NCI-H146 (cell line): ENCODE measurements at places on chromosomes 13 and 19.

DNA sequence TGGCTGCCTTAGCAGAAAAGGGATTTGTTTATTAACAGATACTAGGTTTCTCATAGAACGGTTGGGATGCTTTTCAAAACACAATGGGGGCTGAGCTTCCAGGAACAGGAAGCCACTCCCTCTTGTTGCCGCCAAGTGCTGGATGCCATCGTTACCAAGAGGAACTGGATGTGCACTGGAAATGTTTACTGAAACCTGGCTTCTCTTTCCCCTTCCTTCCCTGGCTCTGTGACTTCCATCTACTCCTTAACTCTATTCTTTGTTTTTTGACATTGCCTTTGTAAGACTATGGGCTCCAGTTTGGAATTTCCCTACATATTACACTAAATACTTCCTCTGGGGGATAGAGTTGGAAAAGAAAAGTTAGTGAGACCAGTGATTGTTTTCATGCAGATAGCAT lies 11.7 kb upstream of the KL start:
- peak; percentile 66 for DNase-seq

GRCh38 chr19:813219-814151 lies 8.3 kb downstream of the PLPPR3 start:
- DNase-seq, result no peak

- DNase-seq, result no peak
Measured at GRCh38 chr13:46350003-46350402, 37.0 kb downstream of the RUBCNL start.

GRCh38 chr13:112953591-112954487 lies 15.2 kb upstream of the MCF2L start:
- peak; percentile 30 for DNase-seq

GRCh38 chr19:10384580-10384979 lies 4.2 kb upstream of the TYK2 start:
- no peak for DNase-seq

- peak; percentile 22 for DNase-seq
Measured at GRCh38 chr13:98476106-98476505, 100.8 kb downstream of the STK24 start.

GRCh38 chr13:91115776-91116175 lies 231.7 kb upstream of the MIR17HG start:
- DNase-seq, result no peak

- no peak for DNase-seq
Measured at GRCh38 chr13:34031610-34032009, 213.7 kb downstream of the RFC3 start.

DNA sequence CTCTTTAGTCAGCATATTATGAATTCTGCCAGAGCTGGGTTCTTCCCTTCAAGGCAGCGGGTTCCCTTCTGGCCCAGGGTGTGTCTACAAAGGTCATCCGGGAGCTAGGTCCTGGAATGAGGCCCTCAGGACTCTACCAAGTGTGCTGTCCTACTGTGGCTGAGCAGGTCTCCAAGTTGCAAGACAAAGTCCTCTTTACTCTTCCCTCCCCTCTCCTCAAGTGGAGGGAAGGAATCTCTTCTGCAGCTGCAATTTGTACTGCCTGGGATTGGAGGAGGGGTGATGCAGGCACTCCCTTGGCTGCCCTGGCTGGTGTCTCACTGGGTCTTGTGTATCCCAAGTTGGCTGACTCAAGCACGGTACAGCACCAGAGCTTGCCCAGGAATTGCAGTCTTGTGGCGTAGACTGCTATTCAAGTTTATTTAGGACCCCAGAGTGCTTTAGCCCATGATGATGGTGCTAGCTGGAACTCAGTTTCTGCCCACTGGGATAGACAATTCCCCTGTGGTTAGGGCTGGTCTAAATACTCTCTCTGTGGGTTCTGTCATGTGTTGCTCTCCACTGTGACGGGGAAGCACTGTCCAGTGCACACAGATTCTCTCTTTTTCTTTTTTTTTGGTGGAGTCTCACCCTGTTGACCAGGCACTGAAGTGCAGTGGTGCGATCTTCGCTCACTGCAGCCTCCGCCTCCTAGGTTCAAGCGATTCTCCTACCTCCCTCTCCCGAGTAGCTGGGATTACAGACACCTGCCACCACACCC lies 28.5 kb downstream of the RFC3 start:
- no peak for DNase-seq

DNA sequence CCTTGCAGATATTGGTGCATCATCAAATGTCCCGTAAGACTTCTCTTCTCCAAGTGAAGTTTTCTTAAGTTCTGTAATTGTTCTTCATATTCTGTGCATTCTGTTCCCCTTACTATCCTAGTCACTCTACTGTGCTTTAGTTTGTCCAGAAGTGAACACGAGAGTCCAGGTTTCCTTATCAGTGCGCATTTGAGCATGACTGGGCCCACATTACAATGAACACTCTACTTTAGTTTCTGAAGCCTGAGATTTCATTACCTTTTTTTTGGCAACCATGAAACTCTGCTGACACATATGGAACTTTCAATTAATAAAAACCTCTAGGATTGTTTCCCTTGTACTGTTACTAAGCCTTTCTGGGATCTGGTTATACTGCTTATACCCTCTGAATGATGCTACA lies 270.0 kb downstream of the KCNRG start:
- no peak for DNase-seq

- no peak for DNase-seq
Measured at GRCh38 chr19:38617764-38618589, at the start of gene MAP4K1. Gene MAP4K1, minus strand, starts transcription at chr19:38617953. Its CDS starts 58 bp downstream, at chr19:38617895.

DNA sequence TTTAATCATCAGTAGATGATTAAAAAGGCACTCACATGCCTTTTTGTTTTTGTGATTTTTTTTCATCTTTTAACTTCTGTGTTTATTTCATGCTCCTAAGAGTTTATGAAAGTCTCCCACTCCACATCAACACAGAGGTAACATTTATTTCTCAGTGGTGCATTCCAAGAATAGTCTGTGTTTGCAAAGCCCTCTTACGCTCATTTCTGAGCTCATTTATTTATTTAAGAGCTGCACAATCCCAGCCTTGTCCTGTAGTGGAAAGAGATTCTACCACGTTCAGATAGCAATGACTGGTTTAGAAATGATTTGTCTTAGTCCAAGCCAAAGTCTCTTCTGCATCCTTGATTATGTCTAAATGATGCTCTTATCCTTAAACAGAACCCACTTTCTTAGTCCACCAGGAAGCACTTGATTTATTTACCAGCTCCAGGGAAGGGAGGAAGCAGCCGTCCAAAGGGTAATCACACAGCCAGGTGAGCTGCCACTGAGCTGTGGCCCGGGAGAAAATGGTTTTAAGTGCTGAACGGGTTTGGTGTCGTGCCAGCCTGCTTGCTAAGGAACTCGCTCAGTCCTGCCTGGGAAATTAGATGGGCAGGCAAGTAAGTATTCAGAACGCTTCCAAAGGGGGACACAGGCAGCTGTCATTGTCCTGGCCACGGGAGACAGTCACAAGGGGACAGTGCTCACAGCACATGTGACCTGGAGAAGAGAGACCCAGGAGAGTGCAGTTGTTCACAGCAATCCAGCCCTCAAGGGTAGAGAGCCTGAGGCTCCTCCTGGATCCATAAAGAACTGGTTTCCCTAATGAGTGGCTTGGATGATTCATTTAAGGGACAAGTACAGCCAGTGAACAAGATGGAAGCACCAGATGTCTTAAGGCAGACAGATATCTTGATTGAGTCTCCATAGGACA lies 131.8 kb upstream of the WASF3 start:
- DNase-seq, result peak; percentile 52

GRCh38 chr13:33017323-33017929 lies 1.2 kb downstream of the KL start:
- peak; percentile 67 for DNase-seq

DNA sequence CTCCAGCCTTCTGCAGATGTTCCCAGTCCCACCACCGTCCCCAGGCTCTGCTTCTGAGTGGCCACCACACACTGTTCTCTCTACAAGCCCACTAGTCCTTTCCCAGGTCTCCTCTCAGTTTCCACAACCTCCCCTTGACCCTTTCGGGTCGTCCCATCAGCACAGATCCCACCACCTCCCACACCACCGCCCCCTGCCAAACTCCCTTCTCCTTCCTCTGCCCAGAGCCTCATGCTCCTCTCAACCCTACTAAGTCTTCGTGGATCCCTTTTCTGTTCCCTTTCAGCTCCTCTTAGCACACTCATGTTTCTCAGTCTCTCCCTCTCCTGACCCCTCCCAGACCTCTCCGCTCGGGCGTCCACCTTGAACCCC lies 1.9 kb downstream of the NAPA start:
- DNase-seq, result no peak

DNA sequence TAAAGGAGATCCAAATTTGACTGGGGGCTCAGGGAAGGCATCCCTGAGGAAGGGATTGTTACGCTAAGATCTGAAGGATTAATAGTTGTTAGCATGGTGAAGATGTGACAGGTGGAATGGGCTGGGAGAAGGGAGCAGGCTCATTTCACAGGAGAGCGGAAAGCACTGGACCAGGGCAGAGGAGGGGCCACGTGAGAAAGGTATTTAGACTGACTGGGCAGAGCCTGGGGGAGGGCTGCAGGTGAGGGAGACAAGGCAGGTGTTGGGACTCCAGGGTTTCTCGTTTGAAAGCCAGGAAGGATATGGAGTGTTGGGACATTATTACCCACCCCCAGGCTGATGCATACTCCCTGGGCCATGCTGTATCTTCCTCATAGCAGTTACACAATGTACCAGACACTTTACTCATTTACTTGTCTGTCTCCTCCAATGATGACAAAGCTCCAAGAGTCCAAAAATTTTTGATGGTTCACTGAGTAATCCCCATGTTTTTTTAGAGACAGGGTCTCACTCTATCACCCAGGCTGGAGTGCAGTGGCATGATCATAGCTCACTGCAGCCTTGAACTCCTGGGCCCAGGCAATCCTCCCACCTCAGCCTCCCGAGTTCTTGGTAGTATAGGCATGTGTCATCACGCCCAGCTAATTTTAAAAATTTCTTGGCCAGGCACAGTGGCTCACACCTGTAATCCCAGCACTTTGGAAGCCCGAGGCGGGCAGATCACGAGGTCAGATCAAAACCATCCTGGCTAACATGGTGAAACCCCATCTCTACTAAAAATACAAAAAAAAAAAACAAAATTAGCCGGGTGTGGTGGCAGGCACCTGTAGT lies 2.3 kb downstream of the TRAPPC6A start:
- DNase-seq, result peak; percentile 52

DNA sequence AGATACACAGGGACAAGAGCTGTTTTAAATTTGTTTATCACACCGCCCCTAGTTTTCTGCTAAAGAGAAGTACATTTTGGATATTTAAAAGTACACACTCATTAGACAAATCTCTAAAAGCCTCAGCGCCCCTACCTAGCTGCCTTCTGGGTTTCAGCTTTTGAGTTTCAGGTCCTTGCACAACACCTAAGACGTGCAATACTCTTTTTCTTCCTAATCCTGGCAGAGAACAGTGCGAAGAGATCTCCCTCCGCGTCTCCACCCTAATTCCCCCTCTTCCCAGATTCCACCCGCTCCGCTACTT lies 421 bp upstream of the KLF5 start:
- no peak for DNase-seq

DNA sequence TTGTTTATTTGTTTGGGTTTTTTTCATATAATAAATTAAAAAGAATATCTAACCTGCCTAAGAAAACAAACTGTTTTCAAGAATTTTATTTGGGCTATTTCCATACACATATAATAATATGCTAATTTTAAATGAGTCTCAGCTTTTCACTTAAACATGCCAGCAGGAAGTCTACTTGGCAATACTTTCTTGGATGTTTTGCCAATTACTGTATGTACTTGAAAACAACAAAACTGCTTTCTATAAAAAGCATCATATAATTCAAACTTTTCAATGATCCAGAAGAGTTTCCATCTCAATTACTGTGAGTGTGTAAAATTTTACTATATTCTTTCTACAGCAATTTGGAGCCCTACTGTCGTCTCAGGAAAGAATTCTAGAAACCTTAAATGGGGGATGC lies 961.2 kb downstream of the PCDH17 start:
- DNase-seq, result no peak

GRCh38 chr19:47272448-47273312 lies 2.0 kb upstream of the INAFM1 start:
- DNase-seq, result peak; percentile 41

- no peak for DNase-seq
Measured at GRCh38 chr19:31497709-31498108, 148.5 kb upstream of the TSHZ3 start.

- DNase-seq, result no peak
Measured at GRCh38 chr13:50609011-50609410, 234.5 kb downstream of the DLEU7 start.

DNA sequence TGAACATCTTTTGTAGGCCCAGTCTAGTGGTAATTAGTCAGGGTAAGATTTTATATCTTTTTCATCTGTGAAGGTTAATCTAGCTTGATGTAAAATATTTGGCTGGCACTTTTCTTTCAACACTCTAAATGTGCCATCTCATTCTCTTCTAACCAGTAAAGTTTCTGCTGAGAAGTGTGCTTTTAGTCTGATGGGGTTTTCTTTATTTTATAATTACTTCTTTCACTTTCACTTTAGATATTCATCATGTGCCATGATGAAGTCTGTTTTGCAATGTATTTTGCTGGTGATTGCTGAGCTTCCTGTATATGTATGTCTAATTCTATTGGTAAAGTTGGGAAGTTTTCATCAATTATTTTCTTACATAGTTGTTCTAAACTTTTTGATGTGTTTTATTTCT lies 31.9 kb downstream of the ZNF726 start:
- no peak for DNase-seq

DNA sequence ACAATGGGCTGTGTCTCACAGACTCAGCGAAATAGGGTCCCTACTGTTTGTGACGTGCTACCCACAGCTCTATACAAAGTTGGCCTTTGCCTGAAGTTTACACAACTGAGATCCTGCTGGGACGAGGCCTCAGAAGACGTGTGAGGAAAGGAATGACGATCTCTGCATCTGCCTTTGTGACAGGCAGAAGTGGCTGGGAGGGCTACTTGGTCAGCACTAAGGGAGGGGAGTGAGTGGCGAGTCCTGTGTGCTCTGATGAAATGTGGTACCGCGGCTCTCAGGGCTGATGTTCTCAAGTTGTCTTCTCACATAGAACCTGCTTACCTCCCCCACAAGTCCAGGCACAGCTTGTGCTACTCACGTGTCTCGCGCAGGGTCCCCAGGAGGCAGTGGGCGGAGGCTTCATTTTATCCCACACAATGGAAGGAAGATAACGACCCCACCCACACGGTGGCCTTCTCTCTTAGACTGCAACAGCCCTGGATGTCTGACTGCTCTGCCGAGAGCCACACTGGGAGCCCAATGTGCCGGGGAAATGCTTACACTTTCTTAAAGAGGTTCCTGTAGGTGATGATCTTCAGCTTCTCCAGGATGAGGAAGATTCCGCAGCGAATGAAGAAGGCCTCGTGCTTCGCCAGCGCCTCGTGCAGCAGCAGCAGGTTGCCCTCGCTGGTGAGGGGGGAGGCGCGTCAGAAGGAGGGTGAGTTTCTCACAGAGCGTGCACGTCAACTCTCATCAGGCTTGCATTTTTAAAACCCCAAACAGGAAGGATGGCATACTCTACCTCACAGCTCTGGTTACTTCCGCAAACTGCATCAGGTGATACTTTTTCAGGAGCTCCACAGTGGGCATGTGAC lies 21.2 kb downstream of the PROZ start:
- DNase-seq, result no peak

GRCh38 chr19:44879309-44880065 lies 11.6 kb upstream of the TOMM40 start:
- DNase-seq, result no peak
